Right kidney (tissue), 9 donors: ENCODE measurements at places on chromosomes 2 and 18.

DNA sequence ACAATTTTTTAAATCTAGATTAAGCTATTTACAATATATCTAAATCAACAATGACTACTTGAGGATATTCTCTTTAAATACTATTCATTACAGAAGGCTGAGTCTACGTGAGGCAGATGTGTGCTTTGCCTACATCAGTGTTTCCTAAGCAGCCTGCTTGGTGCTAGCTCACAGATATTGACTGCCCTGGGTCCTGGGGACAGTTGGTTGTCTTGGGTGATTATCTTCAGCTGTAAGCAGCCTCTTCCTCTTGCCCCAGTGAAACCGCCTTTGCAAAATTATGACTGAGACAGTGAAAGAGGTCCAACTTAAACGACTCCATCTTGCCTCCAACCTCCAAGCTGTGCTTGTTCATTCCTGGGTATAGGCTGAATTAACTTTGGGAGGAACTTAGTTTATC is 39.6 kb upstream of the CCDC88A start:
- no peak for DNase-seq

GRCh38 chr2:44330801-44331200 is 30.5 kb downstream of the PREPL start:
- no peak for DNase-seq

GRCh38 chr2:100699131-100699530 is 120.8 kb upstream of the NPAS2 start:
- DNase-seq, result no peak

GRCh38 chr2:95231723-95232122 is 24.4 kb downstream of the ZNF892 start:
- DNase-seq, result peak; percentile 22

GRCh38 chr2:85457043-85457442 is 38.5 kb downstream of the SH2D6 start:
- DNase-seq, result no peak

GRCh38 chr2:163338270-163338669 is 397.5 kb downstream of the FIGN start:
- no peak for DNase-seq

DNA sequence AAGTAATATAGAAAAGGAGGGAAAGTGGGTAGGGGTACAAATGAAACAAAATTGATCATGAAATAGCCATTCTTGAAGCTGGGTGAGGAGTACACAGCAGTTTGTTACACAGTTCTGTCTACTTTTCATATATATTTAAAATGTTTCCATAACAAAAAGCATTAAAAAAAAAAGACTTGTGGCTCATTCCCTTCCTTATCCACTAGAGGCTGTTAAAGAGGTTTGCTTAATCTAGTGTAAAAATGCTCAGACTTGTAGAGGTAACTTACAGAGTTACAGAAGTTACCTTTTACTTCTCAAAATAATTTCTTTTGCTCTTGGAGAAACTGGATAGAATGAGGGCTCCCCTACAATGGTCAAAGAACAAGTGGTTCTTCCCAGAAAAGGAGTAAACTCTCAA is 8.1 kb upstream of the WIPF1 start:
- DNase-seq, result no peak

- no peak for DNase-seq
Measured at GRCh38 chr2:203759690-203760365, 53.4 kb downstream of the CD28 start.

- DNase-seq, result peak; percentile 84
Measured at GRCh38 chr18:39841482-39842365, 2113.3 kb upstream of the PIK3C3 start.

- no peak for DNase-seq
Measured at GRCh38 chr2:28225473-28226080, 167.1 kb upstream of the FOSL2 start.

DNA sequence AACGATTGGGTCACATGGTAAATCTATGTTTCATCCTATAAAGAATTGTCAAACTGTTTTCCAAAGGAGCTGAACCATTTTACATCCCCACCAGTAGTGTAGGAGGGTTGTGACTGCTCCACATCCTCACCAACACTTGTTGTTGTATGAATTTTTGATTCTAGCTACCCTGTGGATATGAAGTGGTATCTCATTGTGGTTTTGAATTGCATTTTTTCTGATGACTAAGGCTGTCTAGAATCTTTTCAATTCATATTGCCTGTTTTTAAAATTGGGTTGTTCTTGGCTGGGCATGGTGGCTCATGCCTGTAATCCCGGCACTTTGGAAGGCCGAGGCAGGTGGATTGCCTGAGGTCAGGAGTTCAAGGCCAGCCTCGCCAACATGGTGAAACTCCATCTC is 44.5 kb downstream of the TXNL1 start:
- DNase-seq, result no peak

DNA sequence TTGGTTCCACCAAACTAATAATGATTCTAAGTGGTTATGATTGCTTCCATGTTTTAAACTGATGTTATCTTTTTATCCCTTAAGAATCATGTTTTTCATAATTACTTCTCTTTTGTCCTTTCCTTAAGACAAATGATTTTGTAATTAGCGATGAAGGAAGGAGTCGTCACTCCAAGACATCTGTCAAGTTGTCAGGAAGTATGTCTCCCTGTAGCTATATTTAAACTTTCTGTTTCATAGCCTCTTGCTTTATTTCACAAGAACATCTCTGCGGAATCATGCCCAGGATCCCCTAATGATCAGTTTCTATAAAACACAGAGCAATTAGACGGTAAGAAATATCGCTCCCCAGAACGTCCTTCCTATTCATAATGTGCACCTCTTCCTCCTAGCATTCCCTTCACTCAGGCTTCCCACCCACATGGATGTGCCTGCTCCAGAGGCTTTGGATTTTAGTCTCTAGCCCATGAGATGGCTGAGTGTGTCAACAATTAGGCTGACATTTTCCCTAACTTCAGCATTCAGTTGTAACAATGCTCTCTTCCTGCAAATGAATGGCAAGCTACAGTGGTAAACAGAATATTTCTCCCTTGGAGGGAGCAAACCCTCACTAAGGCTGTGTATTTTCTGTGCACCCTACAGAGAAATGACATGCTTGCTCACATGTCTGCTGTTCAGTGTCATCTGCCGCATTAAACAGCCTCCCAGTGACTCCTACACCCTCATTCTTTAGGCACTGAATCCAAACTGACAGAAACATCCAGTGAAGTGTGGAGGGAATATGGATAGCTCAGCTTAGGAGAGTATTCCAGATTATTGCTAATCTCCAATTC is 879.6 kb upstream of the CELF4 start:
- no peak for DNase-seq

GRCh38 chr18:55221622-55222021 is 262.4 kb upstream of the CCDC68 start:
- DNase-seq, result no peak

- DNase-seq, result no peak
Measured at GRCh38 chr2:74841641-74842040, 7.7 kb downstream of the HK2 start.

DNA sequence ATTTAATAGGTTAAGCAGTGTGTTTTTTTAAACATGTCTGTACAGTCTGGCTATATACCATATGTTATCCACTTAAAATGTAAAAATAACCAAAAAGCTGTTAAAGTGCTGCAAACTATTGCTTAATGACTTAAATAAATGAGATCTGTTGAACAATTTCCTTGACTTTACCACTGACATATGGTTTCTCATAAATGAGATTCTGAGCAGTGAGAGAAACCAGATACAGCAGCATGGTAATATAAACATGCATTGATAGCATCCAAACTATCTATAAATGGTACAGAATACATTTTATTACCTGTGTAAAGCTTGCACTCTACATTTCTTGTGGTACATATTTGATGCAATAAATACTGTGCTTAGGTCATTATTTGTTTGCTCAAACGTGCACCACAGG is 36.3 kb upstream of the TTC21B start:
- no peak for DNase-seq

DNA sequence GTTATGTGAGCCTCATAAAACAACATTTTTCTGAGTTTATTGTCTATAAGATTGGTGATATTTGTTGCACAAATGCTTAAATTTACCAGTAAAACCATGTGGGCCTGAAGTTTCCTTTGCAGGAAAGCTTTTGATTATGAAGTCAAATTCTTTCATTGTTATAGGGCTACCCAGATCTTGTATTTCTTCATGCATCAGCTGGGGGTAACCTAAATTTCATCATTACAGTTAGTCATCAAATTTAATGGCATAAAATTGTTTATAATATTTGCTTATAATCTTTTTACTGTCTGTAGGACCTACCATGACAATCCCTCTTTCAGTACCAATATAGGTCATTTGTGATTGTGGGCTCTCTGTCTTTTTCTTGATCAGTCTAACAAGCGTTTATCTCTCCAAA is 47.8 kb downstream of the SMAD2 start:
- no peak for DNase-seq

- no peak for DNase-seq
Measured at GRCh38 chr2:238866656-238867277, 18.9 kb downstream of the TWIST2 start.

DNA sequence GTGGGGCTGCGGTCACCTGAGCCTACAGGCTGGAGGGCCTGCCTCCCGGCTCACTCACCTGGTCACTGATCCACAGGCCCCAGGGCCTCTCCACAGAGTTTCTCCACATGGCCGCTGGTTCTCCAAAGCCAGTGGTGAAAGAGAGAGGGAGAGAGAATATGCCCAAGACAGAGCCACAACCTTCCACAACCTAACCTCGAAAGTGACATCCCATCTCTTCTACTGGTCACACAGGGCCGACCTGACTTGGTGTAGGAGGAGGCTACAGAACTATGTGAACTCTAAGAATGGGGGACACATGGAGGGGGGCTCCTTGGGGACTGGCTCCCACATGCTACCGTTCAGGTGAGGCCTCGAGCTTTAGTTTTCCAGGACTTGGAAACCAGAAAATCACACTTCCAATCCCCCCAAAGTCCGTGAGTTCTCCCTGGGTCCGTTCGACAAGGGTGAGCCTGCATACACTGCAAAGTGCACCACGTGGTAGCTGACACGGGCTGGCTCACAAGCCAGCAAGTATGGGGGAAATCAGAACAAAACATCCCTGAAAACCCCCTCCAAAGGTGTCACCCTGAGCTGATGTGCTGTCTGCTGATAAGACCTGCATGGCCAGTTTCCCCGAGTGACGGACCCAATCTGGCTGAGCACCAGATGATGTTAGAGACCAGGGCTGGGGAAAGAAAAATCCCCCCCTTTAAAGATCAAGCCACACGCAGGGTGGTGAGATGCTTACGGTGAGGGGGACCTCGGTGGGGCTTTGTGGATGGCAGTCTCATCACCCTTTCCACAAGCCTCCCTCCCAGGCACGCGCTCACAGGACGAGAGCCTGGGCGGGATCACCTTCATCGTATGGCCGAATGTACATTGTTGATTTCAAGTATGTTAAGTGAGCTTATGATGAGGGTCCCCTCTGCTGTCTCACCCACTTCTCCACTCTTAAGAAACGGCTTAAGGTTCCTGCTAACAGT is 54.2 kb upstream of the SEMA4C start:
- peak; percentile 42 for DNase-seq

GRCh38 chr2:10390369-10390801 is 57.7 kb downstream of the ODC1 start:
- no peak for DNase-seq

DNA sequence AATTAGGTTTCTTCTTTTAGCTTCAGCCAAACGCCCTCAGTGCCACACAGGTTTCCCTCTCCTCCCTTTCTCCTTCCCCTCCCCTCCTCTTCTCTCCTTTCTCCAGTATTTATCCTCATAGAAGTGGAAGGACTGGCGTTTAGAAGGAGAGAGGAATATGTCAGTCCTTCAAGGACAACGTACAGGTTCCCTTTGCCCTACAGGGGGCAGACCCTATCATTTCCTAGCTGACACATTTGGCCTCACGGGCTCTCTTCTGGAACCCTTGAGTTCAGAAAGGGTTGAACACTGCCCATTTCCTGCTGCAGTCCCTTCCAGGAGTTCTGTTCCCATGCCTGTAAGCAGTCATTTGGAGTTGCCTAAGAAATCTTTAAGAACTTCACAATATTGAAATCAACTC is 46.1 kb downstream of the CDCA7 start:
- DNase-seq, result no peak

DNA sequence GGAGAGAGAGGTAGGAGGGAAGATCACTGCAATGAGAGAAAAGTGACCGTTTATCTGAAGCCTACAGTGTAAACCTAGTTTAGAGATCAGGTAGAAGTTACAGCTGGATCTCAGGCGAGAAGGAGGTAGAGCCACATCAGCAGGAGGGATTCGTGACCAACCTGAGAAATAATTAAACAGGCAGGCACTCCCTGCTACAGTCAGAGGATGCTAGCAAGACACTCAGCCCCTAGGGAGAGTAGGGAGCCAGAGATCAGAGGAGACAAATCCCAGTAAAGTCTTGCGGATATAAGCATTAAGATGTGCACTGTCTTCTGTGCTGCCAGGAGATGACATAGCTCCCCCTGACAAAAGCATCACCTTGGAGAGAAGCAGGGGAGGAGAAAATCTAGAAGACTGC is 629.1 kb upstream of the SLC39A10 start:
- DNase-seq, result no peak

DNA sequence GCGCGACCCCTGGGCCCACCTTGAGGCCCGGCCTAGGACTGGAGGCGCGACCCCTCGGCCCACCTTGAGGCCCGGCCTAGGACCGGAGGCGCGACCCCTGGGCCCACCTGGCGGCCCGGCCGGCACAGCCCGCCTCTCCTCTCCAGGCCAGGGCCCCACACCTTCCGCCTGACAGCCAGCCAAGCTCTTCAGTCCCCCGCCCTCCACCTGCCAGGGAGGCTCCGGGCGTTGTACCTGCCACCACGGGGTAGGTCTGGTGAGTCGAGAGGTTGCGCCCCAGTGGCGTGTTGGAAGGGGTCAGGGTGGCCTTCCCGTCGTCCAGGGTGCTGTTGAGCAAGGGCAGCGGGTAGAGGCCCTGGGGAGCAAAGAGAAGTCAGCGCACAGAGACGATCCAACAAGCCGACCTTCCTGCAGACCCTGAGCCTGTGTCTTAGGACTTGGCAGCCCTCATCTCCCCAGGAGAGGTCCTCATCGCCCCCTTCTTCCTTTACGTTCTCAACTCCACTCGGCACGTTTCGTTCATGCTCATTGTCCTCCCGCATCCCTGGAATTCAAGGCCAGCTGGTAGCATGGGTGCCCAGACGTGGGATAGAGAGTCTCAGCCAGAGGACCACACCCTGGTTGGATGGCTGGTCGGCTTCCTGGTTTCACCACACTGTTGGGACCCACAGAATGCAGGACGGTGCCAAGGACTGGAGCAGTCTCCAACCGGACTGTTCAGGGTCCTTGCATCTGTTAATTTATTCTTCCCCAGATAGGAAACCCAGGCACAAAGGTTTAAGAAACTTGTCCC is 42.2 kb downstream of the PAX8 start:
- DNase-seq, result no peak

DNA sequence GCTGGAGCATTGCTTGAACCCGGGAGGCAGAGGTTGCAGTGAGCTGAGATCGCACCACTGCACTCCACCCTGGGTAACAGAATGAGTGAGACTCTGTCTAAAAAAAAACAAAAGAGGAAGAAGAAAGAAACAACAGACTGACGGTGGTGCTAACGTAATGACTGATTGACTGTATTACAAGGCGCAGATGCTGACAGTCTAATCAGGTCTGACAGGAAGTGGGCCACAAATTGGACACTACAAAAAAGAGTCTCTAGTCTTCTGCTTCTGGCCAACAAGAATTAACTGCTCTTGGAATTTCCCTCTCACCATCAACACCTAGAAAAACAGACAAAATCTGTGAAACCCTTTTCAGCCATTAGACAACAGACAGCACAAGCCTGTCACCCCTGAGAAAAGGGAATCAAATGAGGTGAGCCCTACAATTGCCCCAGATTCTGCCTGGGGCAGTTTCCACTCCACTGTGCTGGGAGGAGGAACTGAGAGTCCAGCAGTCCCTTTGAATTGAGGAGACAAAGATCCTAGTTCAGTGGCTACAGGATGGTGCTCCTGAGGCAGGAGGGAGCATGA is 43.3 kb downstream of the SNED1 start:
- no peak for DNase-seq
